ENCODE measurements at places on chromosomes 16 and 17.

DNA sequence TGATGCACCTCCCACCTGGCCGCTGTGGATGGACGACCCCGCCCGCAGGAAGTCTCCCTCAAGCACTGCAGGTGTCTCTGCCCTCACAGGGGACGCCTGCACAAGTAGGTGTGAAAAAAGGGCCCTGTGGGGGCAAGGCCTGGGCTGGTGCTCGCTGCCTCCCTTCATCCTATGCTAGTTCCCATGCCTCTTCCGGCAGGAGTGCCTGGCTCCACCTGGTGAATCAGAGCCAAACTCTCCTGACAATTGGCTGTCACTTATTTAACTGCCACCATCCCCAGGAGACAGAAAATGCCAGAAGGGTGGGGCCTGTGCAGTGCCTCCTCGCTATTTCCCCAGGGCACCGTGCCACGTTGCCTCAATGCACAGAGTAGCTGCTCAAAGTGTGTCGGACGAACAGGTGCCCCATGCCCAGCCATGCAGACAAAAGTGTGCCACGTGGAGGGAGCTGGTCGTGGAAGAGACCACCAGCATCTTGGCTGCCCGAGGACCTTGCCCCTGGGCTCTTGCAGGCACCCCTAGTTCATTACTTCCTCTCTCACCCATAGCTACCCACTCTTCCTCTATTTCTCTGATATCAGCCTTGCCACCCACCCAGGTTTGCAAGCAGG, 170.7 kb downstream of the SEC14L1 start:
- no peak for DNase-seq

DNA sequence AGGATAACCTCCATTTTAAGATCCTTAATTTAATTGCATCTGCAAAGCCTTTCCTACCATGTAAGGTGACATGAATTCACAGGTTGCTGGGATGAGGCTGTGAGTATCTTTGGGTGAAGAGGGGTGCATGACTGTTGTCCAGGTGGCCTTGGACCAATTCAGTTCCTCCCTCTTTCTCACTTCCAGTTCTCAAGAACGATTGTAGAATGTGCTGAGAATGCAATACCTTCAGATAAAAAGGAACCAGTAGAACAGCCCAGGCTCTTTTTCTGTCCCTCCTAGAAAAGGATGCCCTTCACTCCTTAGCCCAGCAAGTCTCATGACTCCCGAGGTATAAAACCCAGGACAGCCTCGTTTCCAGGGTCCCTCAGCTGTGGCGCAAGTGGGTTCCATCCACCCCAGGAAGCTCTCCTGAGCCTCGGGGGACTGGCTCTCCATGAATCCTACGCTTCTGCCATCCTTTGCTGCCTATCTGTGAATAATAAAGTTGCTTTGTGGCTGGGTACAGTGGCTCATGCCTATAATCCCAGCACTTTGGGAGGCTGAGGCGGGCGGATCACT, 61.6 kb upstream of the FA2H start:
- DNase-seq = no peak

- DNase-seq = no peak
Observed at GRCh38 chr16:79452671-79453070, 147.9 kb downstream of the MAF start.

- DNase-seq = no peak
Observed at GRCh38 chr17:79133214-79133613, 58.6 kb downstream of the ENGASE start.

DNA sequence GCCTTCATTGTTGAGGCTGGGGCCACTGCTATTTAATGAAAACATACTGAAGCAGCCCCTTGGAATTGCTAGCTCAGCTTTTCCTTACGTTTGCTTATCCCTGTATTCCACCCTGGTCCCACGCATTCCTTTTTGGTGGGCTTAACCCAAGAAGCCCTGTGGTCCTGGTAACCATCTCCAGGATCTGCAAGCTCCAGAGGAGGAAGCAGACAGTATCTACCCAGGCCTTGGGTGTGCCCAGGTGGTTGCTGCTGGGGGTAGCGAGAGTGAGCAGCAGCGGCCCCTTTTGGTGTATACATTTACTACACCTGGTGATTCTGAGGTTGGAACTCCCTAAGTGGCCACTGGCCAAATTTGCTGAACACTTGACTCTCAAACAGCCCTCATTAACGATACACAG, 97.7 kb downstream of the CBLN1 start:
- peak; percentile 31 for DNase-seq

- DNase-seq = no peak
Observed at GRCh38 chr16:3509470-3509928, 8.7 kb downstream of the CLUAP1 start.

GRCh38 chr17:45050481-45051059, 862 bp downstream of the DCAKD start:
- DNase-seq = no peak

DNA sequence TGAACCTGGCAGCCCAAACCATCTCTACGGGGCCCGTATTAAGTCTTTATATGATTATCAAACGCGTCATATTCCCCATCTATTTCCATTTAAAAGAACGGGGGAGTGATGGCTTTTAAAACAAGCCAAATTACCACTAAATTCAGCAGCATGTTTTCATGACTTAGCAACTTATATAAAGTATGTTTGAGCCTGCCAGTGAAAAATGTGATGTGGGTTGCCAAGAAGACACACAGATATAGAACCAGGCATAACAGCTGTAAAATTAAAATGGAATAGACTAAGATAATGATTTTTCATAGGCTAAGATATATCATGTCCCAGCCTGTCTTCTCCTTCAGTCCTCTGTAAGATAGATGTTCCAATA, 44.8 kb upstream of the HSBP1 start:
- DNase-seq = no peak

GRCh38 chr16:8736123-8736668, 61.2 kb downstream of the TMEM186 start:
- DNase-seq = peak; percentile 42

DNA sequence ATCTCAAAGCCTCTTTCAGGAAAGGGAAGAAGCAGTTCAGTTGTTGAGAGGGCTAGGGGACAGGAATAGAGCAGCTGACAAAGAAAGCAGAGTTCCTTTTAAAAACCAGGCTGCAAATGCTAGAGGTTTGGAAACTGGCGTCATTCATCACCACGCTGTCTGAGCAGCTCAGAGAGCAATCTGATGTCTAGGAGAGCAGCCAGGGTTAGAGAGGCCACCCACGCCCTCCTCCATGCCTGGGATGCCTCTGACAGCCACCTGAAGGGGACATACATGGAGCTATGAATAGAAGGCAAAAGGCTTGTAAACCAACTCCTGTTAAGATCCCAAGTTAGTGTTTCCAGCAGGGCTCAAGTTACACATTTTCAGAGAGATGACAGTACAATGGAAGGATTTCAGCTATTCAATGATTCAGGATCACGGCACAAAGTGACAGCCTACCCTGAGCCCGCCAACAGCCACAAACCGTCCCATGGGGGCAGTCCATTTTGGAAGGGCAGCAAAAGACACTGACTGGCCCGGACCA, 12.4 kb downstream of the RAB5C start:
- DNase-seq = no peak

- no peak for DNase-seq
Observed at GRCh38 chr17:67492824-67493517, 115.9 kb downstream of the PITPNC1 start.

GRCh38 chr17:30858556-30859250, 26.9 kb downstream of the ATAD5 start:
- no peak for DNase-seq

DNA sequence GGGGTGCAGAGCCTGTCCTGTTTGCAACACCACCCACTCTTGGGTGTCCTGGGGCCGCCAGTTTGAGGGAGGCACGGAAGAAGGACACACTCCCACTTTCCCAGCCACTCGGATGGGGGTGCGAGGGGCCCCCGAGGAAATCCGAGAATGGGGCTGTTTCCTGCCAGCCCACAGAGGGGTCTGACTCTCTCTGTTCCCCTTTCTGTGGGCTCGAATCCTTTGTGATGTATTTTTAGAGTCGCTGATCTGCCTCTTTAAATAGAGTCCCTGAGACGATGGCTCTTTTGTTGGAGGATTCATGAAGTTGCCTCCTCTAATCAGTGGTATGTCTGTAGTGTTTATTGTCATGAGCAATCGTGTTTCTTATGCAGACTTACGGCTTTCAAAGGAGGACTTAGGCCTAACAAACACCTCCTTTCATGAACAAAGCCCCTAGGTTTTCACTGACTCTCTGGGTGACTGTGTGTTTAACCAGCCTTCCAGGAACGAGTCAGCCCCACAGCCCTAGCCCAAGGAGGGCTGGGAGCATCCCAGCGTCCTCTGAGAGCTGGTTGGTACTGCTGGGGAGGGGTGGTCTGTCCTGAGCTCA, 29.1 kb downstream of the CIBAR2 start:
- no peak for DNase-seq

DNA sequence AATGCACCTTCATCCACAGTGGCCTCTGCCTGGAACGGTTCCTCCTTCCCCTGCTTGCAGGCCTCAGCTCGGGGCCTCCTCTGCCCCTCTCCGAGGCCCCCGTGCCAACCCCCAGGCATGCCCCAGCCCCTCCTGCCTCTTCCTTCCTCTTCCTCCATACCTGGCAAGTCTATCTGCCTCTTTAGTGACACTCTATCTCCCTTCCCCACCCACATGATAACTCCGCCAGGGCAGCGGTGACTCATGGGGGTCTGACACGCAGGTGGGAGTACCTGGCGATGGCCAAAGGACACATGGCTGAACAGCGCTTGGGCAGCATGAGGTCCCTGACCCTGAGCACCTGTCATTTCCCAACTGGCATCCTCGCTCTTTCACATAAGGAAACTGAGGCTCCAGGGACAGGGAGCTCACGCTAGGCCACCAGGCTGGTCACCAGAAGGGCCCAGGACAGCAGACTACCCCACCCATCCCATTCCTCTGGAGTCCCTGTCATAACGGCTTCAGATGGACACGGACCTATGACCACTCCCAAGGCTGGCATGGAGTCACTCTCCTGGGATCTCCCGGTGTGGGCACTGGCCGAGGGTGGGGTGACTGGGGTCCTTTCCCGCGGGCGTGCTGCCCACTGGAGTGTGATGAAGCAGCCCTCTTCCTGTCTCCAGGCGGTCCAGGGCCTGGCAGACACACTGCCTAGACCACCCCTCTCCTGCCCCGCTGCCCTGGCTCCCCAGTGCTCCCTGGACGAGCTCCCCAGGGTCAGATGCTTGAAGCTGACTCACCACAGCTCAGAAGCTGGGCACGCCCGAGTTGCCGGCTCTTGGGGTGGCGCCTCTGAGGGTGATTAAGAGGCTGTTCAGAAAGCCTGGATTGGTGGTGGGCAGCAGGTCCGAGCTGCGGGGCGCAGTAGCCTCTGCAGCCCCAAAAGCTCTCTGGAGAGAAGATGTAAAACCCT, 100.6 kb downstream of the ENGASE start:
- no peak for DNase-seq

DNA sequence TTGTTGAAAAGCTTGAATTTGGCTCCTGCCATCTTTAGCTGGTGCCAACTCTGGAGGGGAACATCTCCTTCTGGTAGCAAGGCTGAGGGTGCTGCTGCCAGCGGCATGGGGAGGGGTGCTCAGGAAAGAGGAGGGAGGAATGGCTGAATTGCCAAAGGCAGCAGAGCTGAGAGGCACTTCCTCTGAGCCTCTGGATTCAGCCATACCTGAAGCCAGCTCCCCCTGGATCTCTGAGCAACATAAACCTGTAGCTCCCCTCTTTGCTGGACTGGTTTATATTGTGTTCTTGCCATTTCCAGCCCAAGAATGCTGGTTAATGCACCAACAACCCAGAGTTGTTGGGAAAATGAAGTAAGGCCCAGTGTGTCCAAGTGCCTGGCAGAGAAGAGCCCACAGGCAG, 7.4 kb downstream of the MEFV start:
- no peak for DNase-seq

GRCh38 chr17:59331129-59331928, at the start of gene YPEL2:
TSS of gene YPEL2 (plus strand) at chr17:59331655. CDS start at chr17:59353410, 21,755 bp downstream.
- peak; percentile 99 for DNase-seq

- DNase-seq = peak; percentile 11
Observed at GRCh38 chr17:4249452-4250029, 14.2 kb downstream of the ANKFY1 start.

DNA sequence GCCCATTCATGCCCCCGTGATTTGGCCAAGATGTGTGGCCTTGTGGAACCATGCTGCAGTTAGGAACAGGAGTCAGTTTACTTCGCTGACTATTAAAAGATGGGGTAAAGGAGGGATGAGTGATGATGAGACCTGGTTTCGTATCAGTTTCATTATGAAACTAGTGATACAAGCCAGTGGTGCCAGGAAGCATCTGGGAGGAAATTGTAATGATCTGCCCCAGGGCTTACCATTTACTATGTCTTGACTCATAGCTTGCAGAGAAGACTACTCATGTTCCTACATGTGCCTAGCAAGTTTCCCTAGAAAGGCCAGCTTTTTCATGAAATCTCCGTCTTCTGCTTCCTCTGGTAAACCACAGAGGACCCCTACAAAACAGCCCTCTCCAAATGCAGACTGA, 23.2 kb downstream of the CDH3 start:
- DNase-seq = no peak

DNA sequence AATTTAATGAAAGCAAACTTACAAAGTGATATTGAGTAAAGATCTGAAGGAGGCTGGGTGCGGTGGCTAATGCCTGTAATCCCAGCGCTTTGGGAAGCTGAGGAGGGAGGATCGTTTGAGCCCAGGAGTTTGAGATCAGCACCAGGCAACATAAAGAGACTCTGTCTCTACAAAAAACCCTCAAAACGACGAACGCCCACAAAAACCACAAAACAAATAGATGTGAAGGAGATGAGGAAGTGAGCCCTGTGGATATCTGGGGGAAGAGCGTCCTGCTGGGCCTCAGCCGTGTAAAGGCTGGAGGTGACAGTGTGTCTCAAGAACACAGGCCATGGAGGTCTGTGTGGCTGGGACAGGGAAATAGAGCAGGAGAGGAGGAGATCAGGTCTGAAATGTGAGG, 68.8 kb downstream of the ITFG1 start:
- no peak for DNase-seq

DNA sequence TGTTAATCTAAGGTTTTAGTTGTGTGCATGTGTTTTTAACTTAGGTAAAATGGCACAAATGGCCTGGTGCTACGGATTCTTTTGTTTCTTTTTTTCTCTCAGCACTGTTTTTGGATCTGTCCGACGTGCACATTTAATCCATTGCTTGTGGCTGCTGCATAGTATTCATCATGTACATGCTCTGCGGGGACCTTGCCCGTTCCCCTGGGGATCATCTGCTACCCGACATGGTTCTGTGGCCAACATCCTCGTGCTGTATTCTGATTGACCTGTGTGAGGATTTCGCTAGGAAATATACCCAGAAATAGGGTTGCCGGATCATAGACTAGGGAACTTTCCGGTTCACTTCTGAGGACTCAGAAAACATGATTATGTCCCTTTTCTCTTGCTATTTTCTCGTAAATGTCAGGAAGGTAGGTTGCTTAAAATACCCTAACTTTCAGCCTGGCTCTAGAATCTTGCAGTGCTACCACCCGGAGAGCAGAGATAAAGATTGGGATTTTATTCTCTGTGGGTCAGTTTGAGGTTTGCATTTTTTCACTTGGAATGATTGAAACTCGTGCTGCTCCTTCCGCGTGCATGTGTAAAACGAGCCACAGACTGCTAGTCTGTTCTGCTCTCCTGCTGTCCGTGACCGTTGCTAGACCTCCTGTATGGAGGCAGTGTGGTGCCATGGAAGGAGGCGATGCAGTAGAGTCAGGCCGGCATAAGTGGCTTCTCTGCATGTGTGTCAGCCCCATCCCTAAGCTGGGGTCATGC, 42.9 kb downstream of the LDHD start:
- DNase-seq = no peak
